ENCODE measurements at places on chromosomes 12 and 14. TPM values are rescaled to one million over a fixed set of nuclear protein-coding genes. Genes with fewer than 3 reads are reported as not detected.

DNA sequence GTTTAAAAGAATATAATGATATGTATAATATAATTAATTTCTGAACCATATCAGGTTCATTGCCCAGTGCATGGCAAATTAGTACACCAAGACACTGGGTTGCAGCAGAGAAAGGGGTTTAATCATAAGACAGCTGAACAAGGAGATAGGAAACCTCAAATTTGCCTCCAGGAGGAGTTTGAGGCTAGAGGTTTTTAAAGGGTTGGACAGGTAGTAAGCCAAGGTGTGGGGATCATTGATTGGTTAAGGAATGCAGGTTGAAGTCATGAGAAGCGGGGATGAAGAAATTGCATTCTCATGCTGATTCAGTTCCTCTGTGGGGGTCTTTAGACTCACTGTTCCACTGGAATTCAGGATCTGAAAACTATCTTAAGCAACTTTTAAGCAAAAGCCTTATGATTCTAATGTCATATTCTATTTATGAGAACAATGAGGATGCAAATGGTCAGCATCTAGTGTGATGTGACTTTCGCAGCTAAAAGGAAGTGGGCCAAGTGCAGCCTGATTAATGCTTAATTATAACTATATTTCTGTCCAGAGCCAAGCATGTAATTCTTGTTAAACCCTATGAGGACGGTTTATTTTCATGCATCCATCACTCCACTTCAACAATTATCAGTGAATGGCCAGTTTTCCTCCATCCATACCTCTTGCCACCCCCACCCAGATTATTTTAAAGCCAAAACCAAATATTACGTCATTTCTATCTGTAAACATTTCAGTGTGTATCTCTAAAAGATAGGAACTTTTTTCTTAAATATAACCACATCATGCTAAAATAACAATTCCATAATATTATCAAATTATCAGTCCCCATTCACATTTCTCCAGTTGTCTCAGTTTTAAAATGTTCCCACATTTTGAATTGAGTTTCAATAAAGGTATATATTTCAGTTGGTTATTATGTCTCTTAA, 14.9 kb downstream of the RNF212B start:
- no peak overlapping the region for H3K27ac ChIP-seq
- DNase-seq: no peak
- no peaks in the 10 kb centered on the region for H3K36me3 ChIP-seq
- H3K27me3 ChIP-seq: peaks cover 21% of the 10 kb centered on the region
- no peak overlapping the region for H3K4me3 ChIP-seq
- H3K4me1 ChIP-seq: no peaks in the 10 kb centered on the region

DNA sequence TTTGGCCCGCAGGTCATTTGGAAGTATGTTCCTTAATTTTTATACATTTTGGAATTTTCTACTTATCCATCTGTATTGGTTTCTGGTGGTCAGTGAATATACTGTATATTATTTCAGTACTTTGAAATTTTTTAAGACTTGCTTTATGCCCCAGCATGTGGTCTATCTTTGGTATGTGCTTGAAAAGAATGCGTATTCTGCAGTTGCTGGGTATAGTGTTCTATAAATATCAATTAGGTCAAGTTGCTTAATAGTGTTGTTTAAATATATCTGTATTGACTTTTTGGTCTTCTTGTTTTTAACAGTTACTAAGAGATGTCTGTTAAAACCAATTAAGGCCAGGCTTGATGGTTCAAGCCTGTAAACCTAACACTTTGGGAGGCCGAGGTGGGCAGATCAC, 21.7 kb upstream of the SIX1 start:
- DNase-seq: no peak
- H3K4me1 ChIP-seq: no peaks in the 10 kb centered on the region
- H3K4me3 ChIP-seq: no peak overlapping the region
- H3K27ac ChIP-seq: no peak overlapping the region
- peaks cover 4% of the 10 kb centered on the region for H3K27me3 ChIP-seq

GRCh38 chr14:101761881-101762529, 496 bp downstream of the PPP2R5C start:
- H3K27me3 ChIP-seq: no peaks in the 10 kb centered on the region
- H3K36me3 ChIP-seq: peaks cover 8% of the 10 kb centered on the region
- peaks cover 60% of the 10 kb centered on the region for H3K4me1 ChIP-seq
- H3K4me3 ChIP-seq: peak overlapping the region; percentile 91
- peak overlapping the region; percentile 70 for H3K27ac ChIP-seq

DNA sequence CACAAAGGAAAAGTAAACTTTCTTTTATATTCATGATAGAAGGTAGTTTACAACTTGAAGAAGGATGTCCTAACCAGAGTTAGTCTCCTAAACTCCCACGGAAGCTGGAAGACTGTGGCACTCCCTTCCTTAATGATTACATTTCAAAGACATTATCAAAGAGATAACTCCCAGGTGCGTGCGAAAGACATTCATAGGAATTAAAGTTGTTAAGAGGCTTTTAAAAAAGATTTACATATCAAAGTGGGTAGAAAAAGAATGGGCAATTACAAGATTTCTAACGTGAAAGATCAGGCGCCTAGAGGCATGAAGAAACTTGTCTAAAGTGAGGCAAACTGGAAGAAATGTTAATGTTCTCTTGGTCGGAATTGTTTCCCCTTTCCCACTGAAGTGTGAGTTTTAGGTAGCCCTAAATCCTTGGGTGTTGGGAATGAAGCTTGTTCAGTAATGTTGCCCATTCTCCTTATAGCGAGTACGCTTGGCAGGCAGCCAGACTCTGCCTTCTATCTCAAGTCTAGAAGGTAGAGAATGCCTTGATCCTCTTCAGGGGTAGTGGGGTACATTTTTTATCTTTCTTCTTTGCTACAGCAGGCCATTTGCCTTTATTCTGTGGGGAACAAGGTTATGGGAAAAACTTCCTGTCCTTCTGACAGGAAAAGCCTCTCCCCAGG, 642.0 kb downstream of the SLC6A15 start:
- no peak overlapping the region for H3K4me3 ChIP-seq
- no peaks in the 10 kb centered on the region for H3K27me3 ChIP-seq
- H3K36me3 ChIP-seq: no peaks in the 10 kb centered on the region
- no peaks in the 10 kb centered on the region for H3K4me1 ChIP-seq
- no peak for DNase-seq

The LMO3 gene
- not detected for total RNA-seq

- peaks cover 7% of the 10 kb centered on the region for H3K36me3 ChIP-seq
- H3K4me1 ChIP-seq: peaks cover 5% of the 10 kb centered on the region
- no peaks in the 10 kb centered on the region for H3K27me3 ChIP-seq
- H3K27ac ChIP-seq: no peak overlapping the region
These were observed 87.1 kb downstream of the ATP2B1 start for GRCh38 chr12:89621521-89621920.

GRCh38 chr12:98127336-98127679, 388.1 kb upstream of the TMPO start:
- H3K36me3 ChIP-seq: no peaks in the 10 kb centered on the region
- no peak overlapping the region for H3K27ac ChIP-seq
- no peak for DNase-seq
- H3K4me3 ChIP-seq: no peak overlapping the region
- no peaks in the 10 kb centered on the region for H3K4me1 ChIP-seq

The SLC38A6 gene
- 8.0 TPM for total RNA-seq

The GRIN2B gene
- not detected for total RNA-seq

- no peak overlapping the region for H3K4me3 ChIP-seq
- peaks cover 3% of the 10 kb centered on the region for H3K36me3 ChIP-seq
- peaks cover 76% of the 10 kb centered on the region for H3K4me1 ChIP-seq
- DNase-seq: no peak
- no peak overlapping the region for H3K27ac ChIP-seq
- H3K27me3 ChIP-seq: no peaks in the 10 kb centered on the region
These were observed 92.1 kb downstream of the ETV6 start for GRCh38 chr12:11741434-11742092.

DNA sequence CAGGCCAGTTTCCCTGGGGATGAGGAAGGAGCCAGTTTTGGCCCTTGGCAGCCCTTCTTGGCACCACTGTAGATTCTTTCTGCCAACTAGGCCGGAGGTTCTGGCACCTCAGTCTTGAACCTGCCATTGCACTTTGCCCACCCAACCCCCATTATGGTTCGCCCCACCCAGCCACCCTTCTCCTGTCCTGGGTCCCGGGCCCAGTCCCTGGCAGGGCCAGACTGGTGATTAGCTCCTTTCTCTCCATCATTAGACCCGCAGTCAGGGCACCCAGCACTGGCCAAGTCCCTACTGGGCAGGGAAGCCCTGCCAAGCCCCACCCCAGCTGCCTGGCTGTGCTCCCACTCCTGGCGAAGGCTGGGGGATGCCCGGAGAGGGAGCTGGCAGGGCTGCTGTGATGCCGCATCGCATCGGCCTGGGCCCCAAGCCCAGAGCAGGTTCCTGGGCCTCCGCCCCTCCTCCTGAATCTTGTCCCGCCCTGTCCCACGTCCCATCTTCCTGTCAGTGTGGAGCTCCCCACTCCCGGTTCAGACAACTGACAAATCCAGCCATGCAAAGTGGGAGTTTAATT, 9.8 kb downstream of the FAM222A start:
- no peak overlapping the region for H3K4me3 ChIP-seq
- no peak for DNase-seq

DNA sequence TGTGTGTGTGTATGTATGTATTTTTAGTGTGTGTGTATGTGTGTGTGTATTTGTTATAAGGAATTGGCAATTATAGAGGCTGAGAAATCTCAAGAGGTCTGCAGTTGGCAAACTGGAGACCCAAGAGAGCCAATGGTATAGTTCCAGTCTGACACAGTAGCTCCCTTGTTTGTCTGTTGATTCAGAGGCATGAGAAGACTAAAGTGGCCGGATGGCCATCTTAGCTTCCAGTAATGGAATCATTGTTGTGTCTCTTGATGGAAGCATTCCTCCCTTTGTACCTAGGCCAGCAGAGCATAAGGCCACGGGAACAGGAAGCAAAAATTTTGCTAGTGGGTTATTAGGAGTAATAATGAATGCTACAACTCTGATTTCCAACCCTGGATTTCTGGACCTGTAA, 460.6 kb downstream of the TMTC2 start:
- DNase-seq: no peak
- H3K27me3 ChIP-seq: no peaks in the 10 kb centered on the region
- no peak overlapping the region for H3K27ac ChIP-seq
- no peak overlapping the region for H3K4me3 ChIP-seq
- H3K4me1 ChIP-seq: peaks cover 5% of the 10 kb centered on the region
- H3K36me3 ChIP-seq: no peaks in the 10 kb centered on the region

GRCh38 chr14:73180385-73180805, 44.1 kb downstream of the PSEN1 start:
- H3K27me3 ChIP-seq: no peaks in the 10 kb centered on the region
- no peak for DNase-seq
- no peaks in the 10 kb centered on the region for H3K36me3 ChIP-seq
- H3K4me1 ChIP-seq: no peaks in the 10 kb centered on the region

DNA sequence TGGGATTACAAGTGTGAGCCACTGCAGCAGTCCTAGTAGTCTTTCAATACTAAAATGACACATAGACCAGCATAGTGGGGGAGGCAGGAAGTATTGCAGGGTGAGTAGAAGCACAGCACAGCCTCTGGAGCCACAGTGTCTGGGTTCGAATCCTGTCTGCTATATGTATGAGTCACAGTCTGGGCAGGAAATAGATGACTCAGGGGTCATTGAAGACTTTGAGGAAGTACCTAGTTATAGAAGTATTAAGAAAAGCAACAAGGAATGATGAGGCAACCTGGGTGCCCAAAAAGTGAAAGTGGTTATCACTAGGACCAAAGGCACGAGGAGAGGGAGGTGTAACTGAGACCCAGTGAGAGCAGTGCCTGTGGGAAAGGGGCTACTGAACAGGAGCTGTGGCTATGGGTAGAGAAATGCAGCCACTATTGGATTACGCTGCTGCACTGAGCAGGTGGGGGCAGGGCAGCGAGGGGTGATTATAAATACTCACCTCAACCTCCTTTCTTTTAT, 124.0 kb downstream of the PDE3A start:
- no peak overlapping the region for H3K27ac ChIP-seq
- H3K36me3 ChIP-seq: no peaks in the 10 kb centered on the region
- peak overlapping the region; percentile 6 for H3K4me3 ChIP-seq
- H3K4me1 ChIP-seq: peaks cover 9% of the 10 kb centered on the region
- H3K27me3 ChIP-seq: no peaks in the 10 kb centered on the region

DNA sequence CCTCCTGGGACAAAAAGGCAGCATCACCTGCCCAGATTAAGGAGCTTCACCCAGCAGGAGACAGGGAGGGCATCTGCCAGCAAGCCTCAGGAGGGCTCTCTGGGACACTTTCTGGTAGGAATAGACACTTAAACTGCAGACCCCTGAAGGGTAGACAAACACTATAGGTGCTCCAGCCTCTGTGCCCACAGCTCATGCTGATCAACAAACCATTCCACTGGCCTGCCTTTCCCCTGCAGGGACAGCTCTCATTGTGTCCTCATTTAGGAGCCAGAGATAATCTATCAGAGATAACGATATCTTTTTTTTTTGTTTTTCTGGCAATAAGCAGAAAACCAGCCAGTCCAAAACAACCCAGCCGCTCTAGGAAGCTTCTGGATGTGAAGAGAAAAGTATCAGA, 251.8 kb upstream of the CCDC196 start:
- H3K4me3 ChIP-seq: no peak overlapping the region
- no peak for DNase-seq
- no peaks in the 10 kb centered on the region for H3K36me3 ChIP-seq
- H3K27ac ChIP-seq: no peak overlapping the region

- H3K27ac ChIP-seq: peak overlapping the region; percentile 67
- H3K4me1 ChIP-seq: peaks cover 16% of the 10 kb centered on the region
- DNase-seq: no peak
- H3K27me3 ChIP-seq: no peaks in the 10 kb centered on the region
These were observed 815 bp downstream of the COQ10A start for GRCh38 chr12:56267443-56268071.

GRCh38 chr12:105805730-105806399, 332.9 kb downstream of the NUAK1 start:
- H3K4me3 ChIP-seq: no peak overlapping the region
- H3K36me3 ChIP-seq: no peaks in the 10 kb centered on the region
- H3K27me3 ChIP-seq: no peaks in the 10 kb centered on the region
- DNase-seq: no peak
- no peak overlapping the region for H3K27ac ChIP-seq

The HOXC13 gene
- total RNA-seq: not detected

GRCh38 chr12:47308672-47309071, 228.9 kb upstream of the AMIGO2 start:
- H3K27ac ChIP-seq: peak overlapping the region; percentile 73
- peaks cover 69% of the 10 kb centered on the region for H3K4me1 ChIP-seq
- no peaks in the 10 kb centered on the region for H3K27me3 ChIP-seq
- no peak for DNase-seq

DNA sequence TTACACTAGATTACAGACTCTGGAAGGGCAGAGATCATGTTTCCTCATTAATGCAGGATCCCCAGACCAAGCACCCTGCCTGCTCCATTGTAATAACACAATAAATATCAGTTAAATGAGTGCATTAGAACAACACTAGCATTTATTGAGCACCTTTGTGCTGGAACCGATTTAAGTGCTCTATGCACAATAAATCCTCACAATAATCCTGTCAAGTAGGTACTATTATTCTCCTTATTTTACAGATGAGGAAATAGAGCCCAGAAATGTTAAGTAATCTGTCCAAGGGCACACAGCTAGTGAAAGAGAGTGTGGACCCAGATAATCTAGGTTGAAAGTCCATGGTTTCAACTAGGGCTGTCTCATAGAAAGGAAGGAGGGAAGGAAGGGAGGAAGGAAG, 69.8 kb downstream of the MAP1LC3B2 start:
- no peak overlapping the region for H3K27ac ChIP-seq
- H3K4me3 ChIP-seq: no peak overlapping the region
- H3K27me3 ChIP-seq: peaks cover 7% of the 10 kb centered on the region
- no peaks in the 10 kb centered on the region for H3K4me1 ChIP-seq
- H3K36me3 ChIP-seq: no peaks in the 10 kb centered on the region

- DNase-seq: no peak
- H3K36me3 ChIP-seq: peaks cover 14% of the 10 kb centered on the region
- H3K27me3 ChIP-seq: no peaks in the 10 kb centered on the region
- no peaks in the 10 kb centered on the region for H3K4me1 ChIP-seq
- H3K27ac ChIP-seq: peak overlapping the region; percentile 57
- no peak overlapping the region for H3K4me3 ChIP-seq
These were observed 196.6 kb downstream of the PCNX1 start for GRCh38 chr14:71103662-71104484.
